ENCODE measurements at places on chromosomes 6 and 20.

GRCh38 chr6:141744971-141745370, 387.8 kb upstream of the GJE1 start:
- no peak for DNase-seq

GRCh38 chr6:151205721-151206600, 33.8 kb upstream of the AKAP12 start:
- no peak for DNase-seq

DNA sequence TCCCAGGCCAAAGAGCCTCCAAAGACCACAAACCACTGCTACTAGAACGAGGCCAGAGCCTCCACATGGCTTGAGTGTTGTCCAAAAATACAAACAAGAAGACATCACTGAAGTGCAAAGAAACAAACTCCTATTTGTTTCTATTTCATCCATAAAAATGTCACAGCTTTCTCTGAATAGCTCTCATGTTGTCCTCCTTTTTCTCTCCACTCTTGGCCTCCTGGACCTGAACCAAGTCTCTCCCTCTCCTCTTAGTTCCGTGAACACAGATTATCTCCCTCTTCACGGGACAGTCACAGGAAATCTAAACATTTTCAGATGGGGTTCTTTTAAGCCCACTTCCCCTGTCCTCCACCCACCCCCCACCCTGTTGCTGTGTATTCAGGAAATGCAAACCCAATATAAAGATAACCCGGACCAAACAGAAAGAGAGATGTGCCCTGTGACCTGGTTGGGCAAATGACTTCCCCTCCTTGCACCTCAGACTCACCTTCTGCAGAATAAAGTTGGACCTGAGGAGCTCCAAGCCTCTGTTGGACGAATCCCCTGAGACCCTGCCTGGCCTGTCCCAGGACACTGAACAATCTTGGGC, 75.8 kb upstream of the MRPS10 start:
- no peak for DNase-seq

- no peak for DNase-seq
Measured at GRCh38 chr20:51050531-51051075, 27.7 kb upstream of the KCNG1 start.
